Hematopoietic multipotent progenitor cell treated with erythropoietin and hydrocortisone succinate and interleukin-3 and kit ligand, for 15 days (in vitro differentiated cells): ENCODE measurements at places on chromosomes 11 and 22.

DNA sequence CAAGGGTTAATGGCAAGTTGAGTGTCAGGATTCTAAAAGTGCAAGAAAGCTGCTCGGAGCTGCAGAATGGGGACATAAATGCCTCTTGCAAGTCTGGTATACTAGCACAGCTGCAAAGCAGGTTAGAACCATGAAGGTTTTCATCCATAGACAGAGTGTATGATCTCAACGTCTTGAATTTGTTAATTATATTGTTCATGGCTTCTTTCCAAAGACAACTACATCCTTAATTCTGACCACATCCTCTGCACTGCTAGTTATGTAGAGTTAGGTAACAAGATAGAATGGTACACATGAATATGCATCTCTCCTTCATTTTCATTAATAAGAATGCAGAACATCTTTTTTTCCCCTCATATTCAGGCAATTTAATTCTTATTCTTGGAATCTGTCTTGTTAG, 34.2 kb downstream of the EXPH5 start:
- DNase-seq, result no peak

GRCh38 chr22:28123989-28124766, 205.1 kb upstream of the PITPNB start:
- no peak for DNase-seq

- no peak for DNase-seq
Measured at GRCh38 chr22:34784056-34784455, 281.9 kb upstream of the ISX start.

GRCh38 chr11:102184269-102184987, 74.2 kb downstream of the YAP1 start:
- no peak for DNase-seq

GRCh38 chr11:79156031-79156430, 284.8 kb downstream of the TENM4 start:
- DNase-seq, result no peak

GRCh38 chr11:8089791-8090510, 8.9 kb downstream of the TUB start:
- no peak for DNase-seq

- DNase-seq, result peak; percentile 15
Measured at GRCh38 chr11:5293028-5293427, 8.7 kb downstream of the OR51B4 start.

DNA sequence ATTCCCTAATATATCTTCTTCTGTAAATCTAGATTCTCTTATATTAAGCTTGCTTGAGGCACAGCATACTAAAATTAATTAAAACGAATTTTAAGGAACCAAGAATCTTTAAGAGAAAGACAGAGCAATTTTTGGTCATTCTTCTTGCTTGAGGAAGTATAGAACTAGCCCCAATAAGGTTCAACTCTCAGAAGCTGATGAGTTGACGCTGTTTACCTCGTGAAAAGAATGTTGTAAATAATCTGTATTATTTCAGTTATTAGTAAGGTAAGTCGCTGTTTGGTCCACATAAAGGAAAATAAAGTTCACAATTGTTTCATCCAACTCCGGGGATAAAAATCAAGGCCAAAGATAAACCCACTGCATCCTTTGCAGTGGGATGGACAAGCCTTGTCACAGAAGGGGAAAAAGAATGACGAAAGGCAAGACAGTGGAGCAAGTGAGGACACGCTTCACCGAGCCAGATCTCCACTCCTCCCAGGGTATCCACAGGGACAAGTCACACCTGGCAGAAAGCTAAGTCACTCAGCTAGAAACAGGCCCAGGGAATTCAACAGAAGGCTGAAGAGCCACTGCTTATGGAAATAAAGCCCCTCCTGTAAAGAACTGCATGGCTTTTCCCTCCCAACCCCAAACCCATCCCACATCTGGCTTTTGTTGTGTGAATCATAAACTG, 752 bp downstream of the POU2AF1 start:
- DNase-seq, result no peak

- DNase-seq, result peak; percentile 32
Measured at GRCh38 chr11:62393061-62393611, 25.7 kb upstream of the SCGB1A1 start.

DNA sequence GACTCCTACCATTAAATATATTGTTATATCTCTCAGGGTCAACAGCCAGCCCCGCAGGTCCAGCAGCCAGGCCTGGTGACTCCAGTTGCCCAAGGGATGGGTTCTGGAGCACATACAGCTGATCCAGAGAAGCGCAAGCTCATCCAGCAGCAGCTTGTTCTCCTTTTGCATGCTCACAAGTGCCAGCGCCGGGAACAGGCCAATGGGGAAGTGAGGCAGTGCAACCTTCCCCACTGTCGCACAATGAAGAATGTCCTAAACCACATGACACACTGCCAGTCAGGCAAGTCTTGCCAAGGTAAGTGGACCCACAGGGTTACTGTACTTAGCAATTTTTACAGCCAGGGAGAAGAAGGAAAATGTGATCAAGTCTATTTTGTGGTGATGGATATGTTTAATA, 35.1 kb downstream of the EP300 start:
- no peak for DNase-seq

GRCh38 chr11:118223570-118223969, 1.2 kb downstream of the JAML start:
- no peak for DNase-seq

- DNase-seq, result no peak
Measured at GRCh38 chr22:50251477-50252081, 514 bp upstream of the HDAC10 start.

GRCh38 chr22:30867746-30868662, 100.6 kb downstream of the MORC2 start:
- no peak for DNase-seq

- no peak for DNase-seq
Measured at GRCh38 chr11:34356576-34356912, 1.3 kb downstream of the ABTB2 start.

- no peak for DNase-seq
Measured at GRCh38 chr11:72624496-72625201, 49.6 kb downstream of the PDE2A start.

- DNase-seq, result no peak
Measured at GRCh38 chr11:108818971-108819370, 154.1 kb downstream of the DDX10 start.

GRCh38 chr11:109130910-109131309, 291.1 kb upstream of the C11orf87 start:
- no peak for DNase-seq

DNA sequence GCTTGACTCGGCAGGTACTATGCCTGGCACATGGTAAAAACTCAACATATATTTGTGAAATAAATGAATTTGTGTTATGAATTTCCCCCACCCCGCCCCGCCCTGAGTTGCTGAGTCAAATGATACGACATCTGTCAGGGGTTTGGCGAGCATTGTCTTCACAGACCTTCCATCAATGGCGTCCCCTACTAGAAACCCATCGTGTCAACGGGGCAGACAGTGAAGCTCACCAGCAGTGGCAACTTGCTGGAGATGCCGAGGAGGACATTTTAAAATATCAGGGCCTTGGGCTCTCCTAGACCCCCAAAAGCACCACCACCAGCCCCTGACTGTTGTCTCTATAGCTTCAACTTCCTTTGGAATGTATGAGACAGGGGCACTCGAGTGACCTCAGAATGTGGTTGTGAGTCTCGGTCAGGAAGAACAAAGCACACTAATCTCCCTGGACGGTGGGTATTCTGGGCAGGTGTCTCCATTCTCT, 761 bp upstream of the NXF1 start:
- DNase-seq, result no peak

DNA sequence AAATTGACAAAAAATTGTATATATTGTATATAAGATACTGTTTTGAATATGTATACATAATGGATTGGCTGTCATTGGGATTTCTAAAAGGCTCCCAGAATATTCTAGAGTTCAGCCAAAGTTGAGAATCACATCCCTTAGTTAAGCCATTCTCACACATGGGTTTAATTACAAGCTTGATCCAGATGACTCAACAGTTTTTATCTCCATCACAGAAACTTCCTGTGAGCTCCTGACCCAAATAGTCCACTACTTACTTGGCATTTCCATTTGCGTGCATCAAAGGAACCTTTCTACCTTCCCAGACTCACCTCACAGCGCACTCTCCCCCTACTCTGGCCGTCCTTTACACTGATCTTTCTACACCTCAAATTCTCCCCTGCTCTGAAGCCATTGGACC, 184.8 kb upstream of the ARHGAP20 start:
- DNase-seq, result no peak

- DNase-seq, result no peak
Measured at GRCh38 chr11:11620921-11621572, 758 bp downstream of the GALNT18 start.

DNA sequence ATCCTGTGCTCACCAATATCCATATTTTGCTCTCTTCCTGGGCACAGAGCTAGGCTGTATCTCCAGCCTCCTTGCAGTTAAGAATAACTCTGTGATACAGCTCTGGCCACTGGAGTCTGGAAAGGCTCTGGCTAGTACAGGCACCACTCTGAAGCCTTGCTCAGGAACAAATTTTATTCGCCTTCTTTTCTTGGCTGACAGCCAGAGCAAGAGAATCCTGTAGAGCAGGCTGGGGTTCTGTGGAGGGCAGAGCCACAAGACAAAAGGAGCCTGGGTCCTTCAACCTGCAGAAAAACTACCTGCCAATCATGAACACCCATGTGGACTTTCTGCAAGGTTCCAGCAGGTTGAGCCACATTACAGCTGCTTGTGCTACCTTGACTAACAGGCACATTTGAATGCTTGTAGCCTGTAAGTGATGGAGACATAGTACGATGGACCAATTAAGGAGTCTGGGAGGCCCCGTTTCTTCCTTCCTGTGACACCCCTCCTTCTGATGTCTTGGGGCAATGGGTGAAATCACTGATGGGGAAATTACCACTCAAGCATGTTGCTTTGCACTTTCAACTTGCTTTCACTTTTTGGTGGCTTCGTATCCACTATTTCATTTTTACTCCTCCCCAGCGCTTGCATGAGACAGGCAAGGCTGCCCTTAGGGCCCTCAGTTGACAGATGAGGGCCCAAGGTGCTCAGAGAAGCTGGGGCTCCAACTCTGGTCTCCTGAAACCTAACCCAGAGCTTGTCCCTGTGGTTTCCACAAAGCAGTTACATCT, 267.2 kb upstream of the SYN3 start:
- no peak for DNase-seq
